ENCODE measurements at places on chromosomes 7 and 10.

DNA sequence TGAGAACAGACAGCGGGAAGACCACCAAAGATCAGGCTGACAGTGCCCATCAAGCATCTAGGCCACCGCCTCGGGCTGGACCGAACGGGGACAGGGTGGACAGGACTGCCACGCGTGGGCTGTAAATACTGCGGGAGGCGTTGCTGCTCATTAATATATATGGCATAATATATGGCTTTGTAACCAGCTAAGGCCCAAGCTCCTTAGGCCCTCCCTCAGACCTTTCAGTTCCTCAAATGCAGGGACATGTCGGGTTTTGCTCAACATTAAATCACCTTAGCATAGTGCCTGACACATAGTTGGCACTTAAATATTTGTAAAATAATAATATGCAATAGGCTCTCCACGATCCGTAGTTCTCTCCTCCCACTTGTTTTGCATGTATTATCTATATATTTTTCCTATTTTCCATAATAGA, 402 bp upstream of the TMEM168 start:
- no peak for DNase-seq

- no peak for DNase-seq
These were observed 158.0 kb downstream of the CREB5 start for GRCh38 chr7:28570113-28570969.

DNA sequence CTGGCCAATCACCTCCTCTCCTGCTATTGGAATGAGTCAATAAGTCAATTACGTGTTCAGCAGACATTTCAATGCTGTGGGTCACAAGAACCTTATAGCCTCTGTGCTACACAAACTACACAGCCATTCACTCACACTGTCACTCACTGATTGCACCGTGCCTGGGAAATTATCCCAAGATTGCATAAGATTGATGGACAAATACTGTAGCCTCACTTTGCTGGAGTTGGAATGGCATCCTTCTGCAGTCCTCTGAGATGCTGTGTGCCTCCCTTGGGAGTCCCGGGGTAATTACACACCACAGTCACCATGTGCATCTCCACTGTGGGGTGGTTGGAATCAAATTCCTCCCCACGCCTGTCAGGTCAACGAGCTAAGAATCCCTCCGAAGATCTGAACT, 358.7 kb upstream of the MGMT start:
- DNase-seq = no peak

GRCh38 chr10:52778511-52779392, 6.2 kb upstream of the MBL2 start:
- DNase-seq = no peak

- DNase-seq = peak; percentile 38
These were observed 19.4 kb downstream of the C1GALT1 start for GRCh38 chr7:7201578-7202374.

DNA sequence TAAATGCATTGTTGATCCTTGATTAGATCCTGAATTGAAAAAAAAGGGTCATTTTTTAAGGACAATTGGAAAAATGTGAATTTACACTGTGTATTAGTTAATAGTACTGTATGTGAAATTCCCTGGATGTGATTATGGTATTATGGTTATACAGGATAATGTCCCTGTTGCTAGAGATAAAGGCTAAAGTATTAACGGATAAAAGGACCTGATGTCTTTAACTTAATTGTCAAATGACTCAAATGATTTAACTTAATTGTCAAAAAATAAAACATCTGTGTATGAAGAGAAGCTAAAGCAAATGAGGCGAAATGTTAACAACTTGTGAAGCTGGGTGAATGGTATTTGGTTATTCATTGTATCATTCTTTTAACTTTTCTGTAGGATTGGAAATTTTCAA, 48.8 kb downstream of the SUFU start:
- DNase-seq = no peak

GRCh38 chr10:15180736-15181135, 12.2 kb upstream of the NMT2 start:
- no peak for DNase-seq

DNA sequence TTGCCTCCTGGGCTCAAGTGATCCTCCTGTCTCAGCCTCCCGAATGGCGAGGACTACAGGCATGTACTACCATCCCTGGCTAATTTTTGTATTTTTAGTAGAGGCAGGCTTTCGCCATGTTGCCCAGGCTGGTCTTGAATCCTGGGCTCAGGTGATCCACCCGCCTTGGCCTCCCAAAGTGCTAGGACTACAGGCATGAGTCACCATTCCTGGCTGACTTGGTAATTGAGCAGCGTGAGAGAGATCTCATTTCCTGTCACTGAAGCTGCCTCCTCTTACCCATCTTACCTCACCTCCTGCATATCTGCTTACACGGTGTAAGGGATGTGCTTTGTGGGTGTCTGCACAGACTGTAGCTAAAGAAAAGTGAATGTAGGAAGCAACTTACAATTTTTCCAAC, 9.7 kb downstream of the IFIT3 start:
- DNase-seq = peak; percentile 34

- DNase-seq = no peak
These were observed 16.2 kb upstream of the MTPAP start for GRCh38 chr10:30365278-30365677.

GRCh38 chr7:81402227-81402626, 367.6 kb downstream of the HGF start:
- DNase-seq = no peak

- peak; percentile 42 for DNase-seq
These were observed 2.2 kb downstream of the TRIL start for GRCh38 chr7:28955718-28956607.

DNA sequence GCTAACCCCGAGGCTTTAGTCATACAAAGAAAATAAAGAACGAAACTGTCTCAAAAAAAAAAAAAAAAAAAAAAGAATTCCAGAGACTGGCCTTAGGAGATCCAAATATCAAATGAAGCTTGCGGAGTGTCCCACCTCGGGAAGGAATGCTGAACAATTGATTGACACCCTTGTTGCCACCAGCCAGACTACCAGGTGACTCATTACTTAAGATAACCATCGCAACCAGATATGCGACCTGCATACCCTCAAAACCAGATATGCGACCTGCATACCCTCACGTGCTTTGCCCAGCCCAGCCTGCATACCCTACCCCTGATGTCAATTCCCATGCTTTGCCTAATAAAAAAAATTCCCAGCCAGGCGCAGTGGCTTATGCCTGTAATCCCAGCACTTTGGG, 2.7 kb upstream of the PRKRIP1 start:
- DNase-seq = no peak

Measured in activated CD4-positive, alpha-beta T cell treated with anti-CD3 and anti-CD28 coated beads, Interleukin-2, amount 50 U/mL, for 48 hours (primary cell).